ENCODE measurements at places on chromosomes 5 and 9. TPM values are rescaled to one million over a fixed set of nuclear protein-coding genes. Genes with fewer than 3 reads are reported as not detected.

Gene ECM2
- total RNA-seq = 0.16 TPM

Gene GDNF
- total RNA-seq = 0.86 TPM

Gene DNM1
- total RNA-seq = 89.2 TPM

Gene FOXD4L3
- total RNA-seq = 0.25 TPM

Gene MYMK
- not detected for total RNA-seq

DNA sequence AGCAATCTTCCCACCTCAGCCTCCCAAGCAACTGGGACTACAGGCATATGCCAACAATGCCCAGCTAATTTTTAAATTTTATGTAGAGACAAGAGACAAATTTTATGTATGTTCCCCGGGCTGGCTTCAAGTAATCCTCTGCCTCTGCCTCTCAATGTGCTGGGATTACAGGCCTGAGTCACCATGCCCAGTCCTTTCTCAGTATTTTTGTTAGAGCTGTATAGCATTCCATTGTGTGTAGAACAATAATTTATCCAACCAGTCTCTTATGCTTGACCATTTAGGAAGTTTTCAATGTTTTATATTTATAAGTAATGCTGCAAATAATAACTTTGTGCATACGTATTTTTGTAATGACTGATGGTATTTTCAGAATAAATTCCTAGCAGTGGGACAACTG, 38.9 kb upstream of the CTXN3 start:
- no peak for DNase-seq

- DNase-seq = no peak
Measured at GRCh38 chr9:116576386-116576785, 110.7 kb upstream of the TRIM32 start.

- no peak for DNase-seq
Measured at GRCh38 chr5:10768328-10768899, 7.4 kb upstream of the DAP start.

DNA sequence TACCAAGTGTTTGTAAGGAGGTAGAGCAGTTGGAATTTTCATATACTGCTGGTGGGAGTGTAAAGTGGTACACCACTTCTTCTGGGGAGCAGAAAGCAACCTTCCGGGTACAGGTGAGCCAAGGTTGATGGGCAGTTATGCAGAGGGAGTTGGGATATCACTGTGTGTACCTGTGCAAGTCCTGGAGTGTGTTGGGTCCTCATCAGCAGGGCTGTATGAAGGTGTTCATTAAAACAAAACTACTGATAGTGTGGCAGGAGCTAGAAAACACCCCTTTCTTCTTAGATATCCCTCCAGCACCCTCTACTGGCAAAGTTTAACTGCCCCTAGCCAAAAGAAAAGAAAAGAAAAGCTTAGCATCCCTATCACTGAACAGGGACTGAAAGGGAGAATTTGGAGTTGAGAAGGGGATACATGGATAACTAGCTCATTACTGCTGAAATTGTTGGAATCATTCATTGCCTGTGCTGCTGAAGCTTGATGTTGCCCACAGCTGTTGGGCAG, 10.7 kb downstream of the MARCHF6 start:
- no peak for DNase-seq

DNA sequence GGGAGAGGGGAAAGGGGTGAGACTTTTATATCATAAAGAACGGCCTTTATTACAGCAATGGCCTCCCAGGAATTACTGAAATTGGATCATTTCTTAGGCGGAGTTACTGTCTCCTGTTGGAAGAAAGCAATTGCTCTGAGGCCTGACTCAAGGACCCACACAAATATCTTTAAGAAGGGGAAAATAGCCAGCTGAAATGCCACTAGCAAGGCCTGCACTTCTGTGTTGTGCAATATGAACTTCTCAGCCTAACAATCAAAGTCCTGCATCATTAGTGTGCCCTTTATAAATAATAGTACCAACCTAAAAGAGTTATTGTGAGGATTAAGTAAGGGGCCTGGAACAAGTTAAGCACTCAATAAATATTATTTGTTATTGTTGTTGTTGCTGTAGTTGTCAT, 30.1 kb upstream of the TRIM32 start:
- DNase-seq = no peak

- DNase-seq = no peak
Measured at GRCh38 chr5:140329739-140330481, 16.5 kb downstream of the HBEGF start.

GRCh38 chr9:68454579-68455334, 85.9 kb downstream of the TMEM252 start:
- no peak for DNase-seq

DNA sequence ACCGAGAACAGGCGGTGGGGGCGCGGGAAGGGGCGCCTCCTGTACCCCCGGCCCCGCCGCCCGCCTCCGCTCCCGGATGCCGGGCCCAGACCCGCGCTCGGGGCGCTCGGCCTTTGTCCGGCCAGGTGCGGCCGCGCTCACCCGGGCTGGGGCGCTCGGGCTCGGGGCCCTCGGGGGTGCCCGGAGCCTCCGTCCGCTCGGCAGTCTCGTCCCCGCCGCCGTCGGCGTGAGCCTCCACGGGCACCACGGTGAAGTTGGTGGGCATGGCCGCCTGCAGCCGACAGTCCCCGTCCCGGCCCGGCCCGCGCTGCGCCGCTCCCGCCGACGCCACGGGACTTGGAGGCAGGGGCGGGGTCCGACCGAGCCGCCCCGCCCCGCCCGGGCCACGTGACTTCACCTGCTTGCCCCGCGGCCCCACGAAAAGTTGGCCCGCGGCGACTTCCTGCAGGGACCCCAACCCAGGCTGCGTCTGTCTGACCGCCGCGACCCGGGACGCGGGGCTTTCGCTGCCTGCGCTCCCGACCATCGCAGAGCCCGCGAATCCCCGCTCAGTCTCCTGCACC, at the start of gene SLC12A7:
SLC12A7 (minus strand) TSS at position 337 of the 563 bp plus-strand sequence; CDS start at position 265, 72 bp downstream.
- DNase-seq = peak; percentile 48

DNA sequence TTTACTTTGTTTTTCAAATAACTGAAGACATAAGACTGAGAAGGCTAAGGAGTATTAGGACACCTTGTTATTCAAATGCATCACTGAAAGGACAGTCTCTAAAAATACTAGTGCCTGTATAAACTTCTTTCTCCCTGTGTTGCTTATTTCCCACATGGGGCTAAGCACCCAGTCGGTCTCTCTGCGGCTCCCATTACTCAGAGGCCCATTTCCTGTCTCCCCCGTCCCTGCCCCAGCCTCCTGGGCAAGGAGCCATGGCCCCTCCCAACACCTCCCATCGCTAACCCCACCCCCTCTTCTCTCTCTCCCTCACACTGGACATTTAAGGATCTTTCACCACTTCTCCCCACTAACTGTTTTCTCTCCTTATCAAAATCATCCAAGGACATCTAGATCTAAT, 81.9 kb downstream of the EBF1 start:
- DNase-seq = no peak

GRCh38 chr9:20995616-20996015, 35.8 kb downstream of the HACD4 start:
- no peak for DNase-seq

All from mesothelial cell of epicardium (in vitro differentiated cells).